ENCODE measurements at places on chromosomes 4 and X. TPM values are rescaled to one million over a fixed set of nuclear protein-coding genes. Genes with fewer than 3 reads are reported as not detected.
A peak's percentile ranks its signal among the peaks of the same experiment; 100 is the strongest.

The DCX gene
- total RNA-seq: 0.04 TPM

The ZCCHC18 gene
- not detected for total RNA-seq

The AWAT2 gene
- not detected for total RNA-seq

The ARSJ gene
- total RNA-seq: 6.0 TPM

The CCNA2 gene
- 22.1 TPM for total RNA-seq

- ATAC-seq: no peak
Observed at GRCh38 chr4:123034023-123034422, 111.6 kb upstream of the NUDT6 start.

DNA sequence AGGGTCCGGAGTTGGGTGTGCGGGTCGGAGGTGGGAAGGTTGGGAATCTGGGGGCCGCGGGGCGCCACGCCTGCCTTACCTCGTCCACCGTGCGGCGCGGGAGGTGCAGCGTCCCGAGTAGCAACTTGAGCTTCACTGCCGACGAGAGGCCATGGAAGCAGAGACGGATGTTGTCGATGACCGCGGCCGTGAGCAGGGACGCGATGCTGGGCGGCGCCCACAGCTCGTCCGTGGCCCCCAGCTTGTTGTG is 178 bp downstream of the NELFA start:
- ATAC-seq: peak; percentile 7

DNA sequence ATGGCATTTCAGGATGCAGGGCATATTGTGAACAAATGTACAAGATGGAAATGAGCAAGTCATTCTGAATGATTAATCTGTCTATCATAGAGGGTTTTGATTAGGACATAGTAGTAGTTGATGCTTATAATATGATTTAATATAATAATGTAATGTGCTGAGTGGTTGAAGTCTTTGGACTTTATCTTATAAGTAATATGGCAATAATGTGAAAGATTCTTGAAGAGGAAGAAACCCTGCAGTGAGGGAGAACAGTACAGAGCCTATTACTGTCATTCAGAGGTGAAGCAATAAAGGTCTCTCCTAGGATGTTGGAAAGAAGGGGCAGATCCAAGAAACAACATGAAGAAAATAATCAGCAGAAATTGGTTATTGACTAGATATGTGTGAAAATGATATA is 16.6 kb downstream of the NFKB1 start:
- ATAC-seq: no peak

- ATAC-seq: peak; percentile 87
Observed at GRCh38 chr4:81736324-81736723, 264.6 kb upstream of the RASGEF1B start.

GRCh38 chrX:136762820-136763452 is 17.8 kb downstream of the ARHGEF6 start:
- no peak for ATAC-seq

GRCh38 chr4:40871695-40872250 is 122.0 kb downstream of the NSUN7 start:
- no peak for ATAC-seq

DNA sequence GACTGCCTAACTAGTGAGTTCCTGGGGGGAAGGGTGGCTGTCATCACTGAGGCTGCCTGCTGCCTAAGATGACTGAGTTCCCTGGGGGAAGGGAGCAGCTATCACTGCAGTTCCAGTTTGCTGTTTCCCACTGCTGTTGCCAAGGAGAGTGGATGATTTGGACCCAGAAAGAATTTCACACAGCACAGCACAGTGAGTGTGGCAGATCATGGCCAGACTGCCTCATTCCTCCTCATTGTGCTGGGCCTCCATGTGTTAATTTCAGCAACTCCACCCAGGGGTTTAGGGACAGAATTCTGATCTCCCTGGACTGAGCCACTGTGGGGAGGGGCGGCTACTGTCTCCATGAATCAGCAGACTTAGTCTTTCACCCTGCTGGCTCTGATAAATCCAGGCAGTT is 125.0 kb downstream of the TEX13C start:
- ATAC-seq: no peak

DNA sequence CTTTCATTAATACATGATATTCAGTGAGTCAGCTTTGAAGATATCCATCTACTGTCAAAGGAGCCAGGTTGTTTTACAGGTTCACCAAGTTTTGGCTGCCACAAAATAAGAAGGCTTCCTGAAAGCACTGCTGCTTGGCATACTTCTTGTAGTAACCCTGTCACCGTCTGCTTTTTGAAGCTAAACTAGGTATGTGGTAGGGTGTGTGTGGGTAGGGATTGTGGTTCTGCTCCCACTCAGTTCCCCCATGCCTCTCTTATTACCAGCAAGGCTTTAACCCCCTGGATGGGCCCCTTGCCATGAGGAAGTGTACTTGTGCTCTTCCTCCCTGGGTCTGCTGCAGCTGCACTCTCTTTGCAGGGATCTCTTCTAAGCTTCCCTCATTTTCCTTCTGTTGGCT is 191.2 kb downstream of the BANK1 start:
- peak; percentile 95 for ATAC-seq

- ATAC-seq: peak; percentile 96
Observed at GRCh38 chr4:77833126-77833724, 14.1 kb upstream of the CNOT6L start.

- no peak for ATAC-seq
Observed at GRCh38 chr4:153782581-153782980, 6.3 kb downstream of the SFRP2 start.

- no peak for ATAC-seq
Observed at GRCh38 chr4:121053601-121054143, 18.7 kb downstream of the NDNF start.

All from esophagus mucosa (tissue), 1 donor.